ENCODE measurements at places on chromosomes 4 and X.

- DNase-seq: no peak
These were observed 514.5 kb downstream of the INPP4B start for GRCh38 chr4:142331646-142332045.

DNA sequence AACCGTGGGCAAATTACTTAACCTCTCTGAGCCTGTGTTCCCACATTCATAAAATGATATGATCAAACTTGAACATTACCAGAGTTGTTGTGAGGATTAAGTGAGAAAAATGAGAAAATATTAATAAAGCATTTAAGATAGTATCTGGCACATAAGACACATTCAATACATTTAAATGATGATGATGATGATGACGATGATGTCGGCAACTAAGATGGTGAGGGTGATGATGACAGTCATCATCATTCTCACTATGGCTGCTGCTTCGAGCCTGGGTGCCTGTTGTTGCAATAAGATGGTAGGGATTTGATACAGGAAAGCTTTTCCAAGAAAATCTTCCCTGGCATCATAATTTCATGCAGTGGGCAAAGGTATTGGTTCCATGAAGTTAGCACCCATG is 11.1 kb downstream of the TMEM164 start:
- no peak for DNase-seq

GRCh38 chr4:14392378-14392777 is 609.9 kb upstream of the CPEB2 start:
- no peak for DNase-seq

DNA sequence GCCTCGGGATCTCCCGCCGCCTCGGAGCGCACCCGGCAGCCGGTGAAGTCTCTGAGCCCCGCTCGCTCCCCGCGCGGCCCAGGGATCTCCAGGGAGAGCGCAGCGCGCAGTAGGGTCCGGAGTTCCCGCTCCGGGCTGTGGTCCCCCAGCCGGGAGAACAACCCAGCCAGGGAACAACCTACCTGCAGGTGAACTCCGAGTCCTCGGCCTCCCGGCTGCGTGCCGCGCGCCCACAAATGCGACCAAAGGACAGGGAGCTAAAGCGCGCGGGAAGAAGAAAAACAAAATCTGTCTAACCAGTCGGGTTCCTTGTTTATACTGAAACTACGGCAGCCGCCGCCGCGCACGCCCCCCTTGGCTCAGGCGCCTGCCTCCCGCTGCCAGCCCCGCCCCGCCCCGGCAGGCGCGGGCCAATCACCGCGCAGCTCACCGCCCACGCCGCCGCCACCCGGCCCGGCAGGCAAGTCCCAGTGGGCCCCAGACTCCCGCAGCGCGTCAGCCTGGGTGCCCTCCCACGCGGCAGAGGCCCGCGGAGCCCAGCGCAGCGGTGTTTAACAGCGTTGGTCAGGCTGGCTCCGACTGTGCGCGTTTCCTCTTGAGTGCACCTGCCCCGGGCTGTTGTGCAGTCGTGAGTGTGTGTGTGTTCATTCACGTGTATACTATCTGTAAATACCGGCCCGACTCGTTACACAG is at the start of gene RASGEF1B:
Gene RASGEF1B, minus strand, starts transcription at position 320 of the 693 bp plus-strand sequence. CDS start 12,399 bp downstream, outside the sequence.
- DNase-seq: peak; percentile 94

- no peak for DNase-seq
These were observed 95.2 kb upstream of the TTC29 start for GRCh38 chr4:147040874-147041273.

GRCh38 chr4:61799794-61800193 is 599.7 kb downstream of the ADGRL3 start:
- no peak for DNase-seq

- no peak for DNase-seq
These were observed 39.5 kb downstream of the NSD2 start for GRCh38 chr4:1910643-1911042.

- DNase-seq: no peak
These were observed 482.8 kb upstream of the HTR2C start for GRCh38 chrX:114101081-114101480.

- DNase-seq: no peak
These were observed 74.2 kb downstream of the PPA2 start for GRCh38 chr4:105399532-105400161.

DNA sequence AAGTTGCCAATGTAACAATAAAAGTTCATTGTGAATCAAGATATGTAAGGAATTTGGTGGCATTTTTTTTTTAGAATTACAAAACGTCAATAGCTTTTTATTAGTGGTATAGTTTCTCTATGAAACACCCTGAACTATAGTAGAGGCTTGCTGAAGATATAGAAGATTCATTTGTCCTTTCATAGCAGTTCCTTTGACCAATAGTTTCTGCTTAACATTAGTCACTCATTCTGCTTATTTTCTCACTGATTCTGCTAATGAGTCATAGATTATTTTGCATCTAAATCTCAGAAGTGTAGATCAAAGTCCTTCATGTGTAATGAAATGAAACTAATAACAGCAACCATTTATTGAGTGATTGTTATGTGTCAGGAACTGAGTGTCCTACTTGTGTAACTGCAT is 205.0 kb upstream of the TET2 start:
- DNase-seq: peak; percentile 11

GRCh38 chrX:5632887-5633286 is 595.8 kb downstream of the NLGN4X start:
- DNase-seq: no peak

DNA sequence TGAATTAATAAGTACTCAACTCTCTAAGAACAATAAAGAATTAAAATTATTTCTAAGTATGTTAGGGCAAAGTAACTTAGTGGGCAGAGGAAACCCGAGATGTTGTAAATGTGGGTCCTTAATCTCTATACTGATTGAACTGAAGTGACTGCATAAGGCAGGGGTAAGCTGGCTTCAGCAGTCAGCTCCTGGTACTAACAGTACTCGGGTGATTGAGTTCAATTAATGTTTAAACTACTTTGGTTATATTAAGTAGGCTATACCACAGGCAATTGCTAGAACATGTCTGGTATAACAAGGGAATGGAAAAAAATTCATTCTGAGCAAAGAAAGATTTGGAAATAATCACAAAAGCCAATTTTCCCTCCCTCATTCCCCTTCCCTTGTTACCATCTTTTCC is 90.7 kb downstream of the LNX1 start:
- DNase-seq: no peak

GRCh38 chrX:25175743-25176142 is 160.0 kb upstream of the ARX start:
- DNase-seq: peak; percentile 2

GRCh38 chr4:102439812-102440211 is 61.3 kb upstream of the NFKB1 start:
- DNase-seq: no peak

- no peak for DNase-seq
These were observed 122.2 kb downstream of the ZNF518B start for GRCh38 chr4:10335050-10335449.

DNA sequence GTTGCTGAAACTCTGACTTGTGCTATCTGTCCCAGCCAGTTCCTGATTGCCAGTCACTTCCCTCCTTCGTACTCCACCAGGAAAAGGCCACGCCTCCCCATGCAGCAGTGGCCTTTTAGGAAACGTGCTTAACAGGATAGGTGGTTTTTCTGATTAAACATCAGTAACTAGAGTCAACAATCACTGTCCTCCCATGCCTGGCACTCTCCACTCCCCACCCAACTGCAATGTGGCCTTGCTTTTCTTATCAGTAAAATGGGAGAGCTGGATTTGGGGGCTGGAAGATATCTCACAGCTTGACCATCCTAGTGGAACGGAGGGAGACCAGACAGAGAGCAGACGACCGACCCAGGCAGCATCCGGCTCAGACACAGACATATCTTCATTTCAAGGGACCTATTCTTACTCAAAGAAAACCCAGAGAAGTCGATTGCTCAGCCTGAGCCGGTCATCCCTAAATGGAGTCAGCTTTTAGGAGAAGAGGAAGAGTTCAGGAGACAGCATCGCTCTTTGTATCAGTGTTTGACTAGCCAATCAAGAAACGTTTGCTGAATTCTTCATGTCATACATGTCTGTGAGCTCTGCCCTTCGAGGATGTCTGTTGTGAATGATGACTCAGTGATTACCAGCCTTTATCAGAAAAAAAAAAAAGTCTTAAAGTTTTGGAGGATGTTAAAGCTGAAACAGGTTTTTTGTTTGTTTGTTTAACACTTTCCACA is 12.7 kb upstream of the UBA6 start:
- DNase-seq: no peak

DNA sequence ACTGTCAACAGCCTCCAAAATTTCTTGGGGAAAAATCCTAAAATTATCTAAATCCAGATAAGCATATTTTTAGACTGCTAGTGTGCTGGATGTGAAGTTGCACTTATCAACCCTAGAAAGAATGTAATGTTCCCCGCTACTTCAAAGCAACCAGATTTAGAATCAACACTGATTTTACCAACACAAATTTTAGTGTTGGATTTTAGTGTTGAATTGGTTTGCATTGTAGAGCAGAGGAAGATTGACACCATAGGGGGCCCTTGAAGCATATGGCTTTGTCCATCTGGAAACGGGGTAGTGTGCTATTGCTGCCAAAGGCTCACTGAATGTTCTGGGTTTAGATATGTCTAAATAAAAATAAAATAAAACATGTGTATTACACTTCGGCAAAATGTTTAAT is 126.3 kb upstream of the EMCN start:
- DNase-seq: no peak

- DNase-seq: no peak
These were observed 245.3 kb upstream of the HDX start for GRCh38 chrX:84747516-84747915.

- no peak for DNase-seq
These were observed 376 bp downstream of the ABCG2 start for GRCh38 chr4:88158038-88158488.

- peak; percentile 77 for DNase-seq
These were observed at the start of gene CFAP299 for GRCh38 chr4:80335554-80336358. Gene CFAP299, plus strand, starts transcription at chr4:80335730.

DNA sequence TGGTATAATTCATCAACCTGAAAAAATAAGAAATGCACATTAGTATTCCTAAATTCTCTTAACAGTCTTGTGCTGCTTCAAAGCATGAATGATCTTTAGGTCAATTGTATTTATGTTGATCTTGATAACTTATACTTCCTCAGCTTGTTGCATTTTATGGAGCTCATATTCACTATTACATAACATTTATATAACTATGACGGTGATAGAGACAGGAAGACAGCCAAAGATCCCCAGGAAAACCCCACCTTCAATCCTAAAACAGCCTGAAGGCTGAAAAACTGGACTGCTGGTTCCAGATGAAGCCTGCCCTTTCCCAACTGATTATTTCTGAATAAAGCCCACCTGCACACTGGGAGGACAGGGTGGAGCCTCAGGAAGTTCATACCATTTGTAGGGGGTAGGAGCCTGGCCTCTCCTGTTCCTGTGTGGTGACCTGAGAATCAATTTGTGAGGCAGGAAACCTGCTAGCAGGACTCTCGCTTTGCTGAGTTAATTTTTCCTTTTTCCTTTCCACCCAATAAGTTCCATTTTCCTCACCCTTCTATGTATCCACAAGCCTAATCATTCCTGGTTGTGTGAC is 30.5 kb downstream of the MAGEC1 start:
- DNase-seq: no peak

DNA sequence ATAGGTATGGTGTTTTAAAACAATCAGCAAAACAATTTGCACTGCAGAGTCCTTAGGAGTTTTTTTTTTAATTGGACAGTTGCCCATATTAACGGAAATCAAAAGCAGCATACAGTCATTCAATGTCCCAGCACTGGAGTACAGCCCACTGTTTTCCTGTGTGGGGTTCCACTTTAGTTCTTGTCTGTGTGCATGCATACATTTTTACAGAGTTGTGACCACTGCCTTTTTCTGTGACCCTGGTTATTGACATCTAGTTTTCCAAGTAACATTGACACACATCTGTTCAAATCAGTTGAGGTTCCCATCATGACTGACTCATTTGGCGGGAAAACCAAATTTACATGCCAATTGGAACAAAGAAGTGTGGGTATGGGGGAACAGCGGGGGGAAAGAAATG is 83.3 kb downstream of the HPRT1 start:
- DNase-seq: no peak

DNA sequence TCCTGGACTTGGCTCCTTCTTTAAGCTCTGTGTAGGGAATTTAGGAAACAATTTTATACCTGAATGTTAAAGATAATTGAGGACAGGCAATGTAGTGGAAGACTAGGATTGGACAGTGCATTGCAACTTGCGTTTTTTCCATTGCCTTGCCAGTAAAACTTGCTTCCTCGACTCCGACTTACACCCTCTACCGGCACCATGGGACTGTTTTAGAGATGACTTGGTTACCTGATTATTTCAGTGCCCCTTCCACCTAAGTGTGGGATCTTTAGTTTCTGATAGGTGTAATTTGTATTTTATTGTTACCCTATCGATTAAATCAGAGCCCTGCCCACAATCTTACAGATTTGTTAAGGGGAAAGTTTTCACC is 1.2 kb downstream of the PRPS1 start:
- no peak for DNase-seq

DNA sequence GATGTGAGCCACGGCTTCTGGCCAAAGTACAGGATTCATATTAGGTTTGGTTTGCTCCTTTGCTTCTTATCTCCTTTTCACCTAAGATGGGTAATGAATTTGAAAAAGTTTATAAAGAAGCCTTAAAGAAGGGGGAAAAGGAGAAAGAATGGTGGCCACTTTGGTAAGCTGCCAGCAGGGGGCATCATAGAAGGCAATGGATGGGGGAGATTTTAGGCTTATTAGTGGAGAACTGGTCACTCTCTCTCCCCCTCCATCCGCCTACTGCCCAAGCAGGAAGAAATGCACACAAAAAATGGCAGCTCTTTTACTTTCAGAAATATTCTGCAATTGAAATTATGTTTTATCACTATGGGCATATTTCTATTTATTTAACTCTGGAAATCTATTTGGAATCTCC is 32.0 kb downstream of the SPARCL1 start:
- peak; percentile 16 for DNase-seq

DNA sequence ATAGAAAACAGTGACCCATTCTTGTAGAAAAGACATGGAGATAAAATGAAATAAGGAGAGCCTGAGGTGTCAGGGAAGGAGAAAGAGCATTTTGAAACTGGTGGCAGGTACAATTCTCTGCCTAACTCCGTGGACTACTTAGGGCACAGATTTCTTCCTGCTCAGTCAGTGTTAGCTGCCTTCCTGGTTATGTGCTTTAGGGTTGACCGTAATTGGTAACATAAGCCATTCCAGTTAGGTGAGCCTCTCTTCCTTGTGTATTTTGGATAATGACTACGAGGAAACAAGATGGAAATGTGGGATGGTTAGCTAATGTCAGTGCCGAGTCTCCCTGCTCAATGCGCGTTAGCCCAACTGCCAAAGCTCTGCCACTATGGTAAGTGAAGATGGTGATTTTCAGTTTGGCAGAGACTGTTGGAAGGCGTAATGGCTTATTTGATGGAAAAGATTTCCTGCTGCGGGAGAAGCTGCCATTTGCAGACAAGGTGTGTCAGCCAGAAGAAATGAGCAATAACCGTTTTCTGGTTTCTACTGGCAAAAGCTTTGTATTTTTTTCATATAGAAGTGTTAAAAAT is 174.1 kb downstream of the CBR4 start:
- no peak for DNase-seq

DNA sequence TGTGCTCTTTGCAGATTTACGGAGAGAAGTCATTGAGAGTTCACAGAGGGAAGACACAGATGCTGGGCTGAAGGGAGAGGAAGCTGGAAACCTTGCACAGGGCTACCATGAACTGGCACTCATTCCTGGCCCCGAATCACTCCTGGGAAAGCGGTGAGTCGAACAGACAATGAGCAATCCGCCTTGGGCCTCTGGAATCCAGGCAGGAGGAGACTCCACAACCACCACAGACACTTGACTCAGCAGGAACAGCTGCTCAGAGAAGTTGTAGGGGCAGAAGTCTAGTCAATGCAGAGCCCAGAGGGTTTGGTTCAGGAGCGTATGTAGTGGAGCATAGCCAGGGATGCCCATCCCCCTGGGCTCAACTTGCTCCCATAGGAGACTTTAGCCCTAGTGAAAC is 62.8 kb upstream of the GRIA3 start:
- DNase-seq: no peak

- DNase-seq: no peak
These were observed 93.2 kb upstream of the FAM47B start for GRCh38 chrX:34849371-34849770.
